SJCRH30 (cell line): ENCODE measurements at places on chromosomes 1 and 21. TPM values are rescaled to one million over a fixed set of nuclear protein-coding genes. Genes with fewer than 3 reads are reported as not detected.
A peak's percentile ranks its signal among the peaks of the same experiment; 100 is the strongest.

DNA sequence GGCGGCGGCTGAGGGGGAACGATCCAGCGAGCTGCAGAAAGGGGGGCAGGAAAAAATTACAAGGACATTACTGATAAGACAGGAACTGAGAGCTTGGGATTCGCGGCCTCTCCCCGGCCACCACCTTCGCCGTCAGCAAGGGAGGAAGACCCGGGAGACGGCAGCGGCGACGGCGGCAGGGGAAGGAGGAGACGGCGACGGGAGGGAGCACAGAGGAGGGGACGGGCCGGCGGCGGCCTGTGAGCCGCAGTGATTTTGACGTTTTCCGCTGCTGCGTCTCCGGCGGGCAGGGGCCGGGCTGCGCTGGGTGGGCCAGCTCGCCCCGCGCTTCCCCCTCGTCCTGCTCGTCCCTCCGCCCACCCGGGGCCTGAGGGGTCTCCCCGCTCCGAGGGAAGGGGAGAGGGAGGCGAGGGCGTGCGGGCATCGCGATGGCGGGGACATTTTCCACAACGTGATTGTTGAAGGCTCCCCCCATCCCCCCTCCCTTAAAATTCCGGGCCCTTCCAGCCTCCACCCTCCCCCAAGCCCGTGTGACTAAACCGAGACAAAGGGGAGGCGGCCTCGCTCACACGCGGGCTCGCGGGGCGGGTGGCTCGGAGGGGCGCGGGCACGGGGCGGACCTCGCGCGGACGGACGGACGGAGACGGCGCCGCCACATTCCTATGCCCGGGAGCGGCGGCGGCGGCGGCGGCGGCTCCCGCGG lies 407 bp downstream of the CAMSAP2 start:
- peak; percentile 59 for DNase-seq

Gene CLIC6
- 0.03 TPM in 1 of 2 replicates, not detected in the other for total RNA-seq

- peak; percentile 18 for DNase-seq
Measured at GRCh38 chr1:32736812-32737791, 34.5 kb upstream of the SYNC start.

GRCh38 chr1:165734906-165735305 lies 33.8 kb downstream of the TMCO1 start:
- no peak for DNase-seq

Gene CTSS
- total RNA-seq: 14.2 and 14.4 TPM in 2 replicates

Gene ZNF593OS
- not detected in 2 replicates for total RNA-seq

Gene TMEM82
- total RNA-seq: not detected in 2 replicates

Gene CFAP141
- total RNA-seq: not detected in 2 replicates

DNA sequence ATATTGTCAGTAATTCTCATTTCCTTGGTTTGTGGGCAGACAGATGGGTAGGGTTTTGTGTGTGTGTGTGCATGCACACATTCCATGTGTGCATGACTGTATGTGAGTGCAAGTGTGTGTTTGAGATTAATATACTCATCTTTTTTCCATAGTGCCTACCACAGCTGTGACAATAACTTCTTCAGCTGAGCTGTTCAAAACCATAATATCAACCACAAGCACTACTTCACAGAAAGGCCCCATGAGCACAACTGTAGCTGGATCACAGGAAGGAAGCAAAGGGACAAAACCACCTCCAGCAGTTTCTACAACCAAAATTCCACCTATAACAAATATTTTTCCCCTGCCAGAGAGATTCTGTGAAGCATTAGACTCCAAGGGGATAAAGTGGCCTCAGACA lies 149.3 kb downstream of the ADGRL2 start:
- peak; percentile 45 for DNase-seq

DNA sequence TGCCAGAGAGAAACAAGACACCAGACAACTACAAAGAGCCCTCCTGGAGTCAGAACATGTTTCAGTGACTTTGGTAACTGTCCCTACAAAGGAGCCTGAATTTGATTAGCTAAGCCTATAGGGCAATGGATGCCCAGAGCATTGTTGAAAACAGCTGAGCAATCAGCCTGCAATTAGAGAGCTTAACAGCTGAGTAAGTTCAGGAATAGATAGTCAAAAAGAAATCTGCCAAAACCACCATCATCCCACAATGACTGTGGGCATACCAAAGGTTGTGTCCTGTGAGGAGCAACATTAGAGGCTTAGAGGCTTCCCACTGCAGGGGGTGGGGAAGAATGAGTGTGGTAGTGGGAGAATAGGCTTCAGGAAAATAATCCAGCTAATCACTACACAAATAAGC lies 32.1 kb downstream of the SH3BP5L start:
- no peak for DNase-seq

Gene CAMK2N1
- total RNA-seq: 4.7 and 6.2 TPM in 2 replicates

GRCh38 chr1:244236101-244236500 lies 185.0 kb downstream of the ZBTB18 start:
- no peak for DNase-seq

- DNase-seq: no peak
Measured at GRCh38 chr1:20105856-20106255, 13.5 kb downstream of the PLA2G2D start.

Gene RGS16
- 96.7 and 101 TPM in 2 replicates for total RNA-seq

DNA sequence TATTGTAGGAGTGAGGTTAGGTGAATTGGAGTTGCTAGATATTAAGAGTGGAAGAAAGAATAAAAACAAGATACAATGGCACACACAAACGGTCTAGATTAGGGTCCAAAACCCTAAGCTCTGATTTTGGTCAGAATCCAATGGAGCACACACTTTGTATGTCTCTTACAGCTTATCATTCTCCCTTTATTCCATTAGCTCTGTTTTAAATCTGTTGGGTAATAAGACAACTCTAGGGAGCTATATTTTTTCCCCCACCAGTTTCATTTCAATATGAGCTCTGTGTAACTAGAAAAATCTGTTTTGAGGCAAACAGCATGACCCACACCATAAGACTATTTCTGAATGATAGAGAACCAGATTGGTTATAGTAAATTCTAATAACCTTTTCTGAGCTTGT lies 465.6 kb downstream of the ADGRL2 start:
- DNase-seq: no peak

Gene GPR3
- 8.3 TPM in 2 replicates for total RNA-seq

GRCh38 chr1:11214698-11215380 lies 25.7 kb downstream of the ANGPTL7 start:
- no peak for DNase-seq

DNA sequence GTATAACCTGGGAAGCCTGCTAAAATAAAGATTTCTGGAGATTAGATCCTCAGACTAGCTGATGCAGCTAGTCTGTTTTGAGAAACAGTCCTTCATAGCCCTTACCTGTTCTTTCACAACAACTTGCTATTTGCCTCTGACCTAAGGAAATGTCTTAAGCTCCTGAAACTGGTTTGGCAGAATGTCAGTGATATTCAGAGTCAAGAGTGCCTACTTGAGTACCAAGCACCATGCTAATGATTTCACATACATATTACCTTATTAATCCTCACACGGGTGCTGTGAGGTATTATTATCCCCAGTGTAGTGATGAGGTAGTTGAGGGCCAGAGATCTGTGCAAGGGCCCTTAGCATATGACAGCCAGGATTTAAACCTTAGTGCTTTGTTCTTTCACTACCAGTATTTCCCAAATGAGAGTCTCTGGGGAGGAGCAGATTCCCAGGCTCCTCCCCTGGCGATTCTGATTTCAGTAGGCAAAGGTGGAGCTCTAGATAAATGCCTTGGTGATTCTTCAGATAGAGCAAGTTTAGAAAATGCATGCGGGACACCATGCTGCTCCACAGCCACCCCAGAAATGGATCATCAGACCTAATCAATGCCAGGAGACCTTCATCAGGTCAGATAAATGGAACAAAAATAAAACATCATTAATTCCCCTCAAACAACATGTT lies 47.4 kb upstream of the WNT2B start:
- DNase-seq: no peak

DNA sequence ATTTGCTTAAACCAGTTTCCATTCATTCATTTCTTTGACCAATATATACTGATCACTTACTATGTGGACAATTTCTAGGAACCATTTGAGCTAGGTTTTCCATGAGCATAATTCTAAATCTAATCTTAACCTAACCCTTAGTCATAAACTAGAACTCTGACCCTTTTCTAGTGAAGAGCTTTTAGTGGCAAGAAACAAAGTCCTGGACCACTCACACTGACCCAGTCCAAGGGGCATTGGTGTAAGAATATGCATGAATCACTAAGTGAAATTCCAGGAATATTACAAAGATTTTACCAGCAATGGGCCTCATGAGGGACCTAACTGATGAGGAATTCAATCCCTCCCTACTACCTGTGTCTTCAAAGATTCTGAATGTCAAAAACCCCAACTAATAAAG lies 40.6 kb upstream of the SLC2A1 start:
- no peak for DNase-seq

Gene RIMKLA
- 0.02 and 0.10 TPM in 2 replicates for total RNA-seq

- peak; percentile 13 for DNase-seq
Measured at GRCh38 chr1:178397678-178398077, 99.1 kb downstream of the CLEC20A start.

Gene CFH
- 80.6 and 84.2 TPM in 2 replicates for total RNA-seq

GRCh38 chr1:51009381-51009780 lies 39.3 kb downstream of the CDKN2C start:
- no peak for DNase-seq

DNA sequence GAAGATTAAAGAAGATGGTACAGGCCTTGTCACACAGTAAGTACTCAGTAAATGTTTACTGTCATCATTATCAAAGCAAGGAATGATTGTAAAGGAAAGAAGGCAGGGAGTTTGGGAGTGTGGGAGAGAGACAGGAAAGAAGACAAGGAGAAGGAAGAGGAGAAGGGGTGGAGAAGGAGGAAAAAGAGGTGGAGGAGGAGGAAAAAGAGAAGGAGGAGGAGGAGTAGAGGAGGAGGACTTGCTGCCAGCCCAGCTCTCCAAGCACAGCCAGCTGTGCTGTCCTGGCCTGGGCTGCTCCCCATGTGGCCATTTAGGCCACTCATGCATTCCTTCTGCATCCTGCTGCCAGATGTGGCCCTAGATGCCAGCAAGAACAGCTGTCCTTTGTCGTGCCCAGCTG lies 7.5 kb upstream of the DISP3 start:
- DNase-seq: no peak

GRCh38 chr1:168408539-168408865 lies 127.8 kb downstream of the TBX19 start:
- DNase-seq: no peak

Gene RNF186
- total RNA-seq: 0.73 and 0.86 TPM in 2 replicates

DNA sequence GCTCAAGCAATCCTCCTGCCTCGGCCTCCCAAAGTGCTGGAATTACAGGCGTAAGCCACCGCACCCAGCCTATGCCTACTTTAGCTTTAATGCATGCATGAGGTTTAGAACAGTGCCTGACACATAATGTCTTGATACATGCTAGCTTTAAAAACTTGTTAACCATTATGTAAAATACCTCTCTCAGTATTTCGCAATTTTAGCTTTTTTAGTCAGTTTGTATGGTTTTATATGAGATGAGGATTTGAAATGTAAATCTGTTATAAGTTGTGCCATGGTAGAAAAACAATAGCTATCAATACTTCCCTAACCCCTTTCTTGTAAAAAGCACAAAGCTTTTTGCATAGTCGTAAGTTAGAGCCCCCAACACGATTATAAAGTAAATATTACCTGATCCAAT lies 4.7 kb upstream of the AKNAD1 start:
- DNase-seq: no peak

GRCh38 chr1:214717351-214717750 lies 114.4 kb downstream of the CENPF start:
- peak; percentile 13 for DNase-seq

Gene BGLAP
- total RNA-seq: 0.18 and 0.38 TPM in 2 replicates

DNA sequence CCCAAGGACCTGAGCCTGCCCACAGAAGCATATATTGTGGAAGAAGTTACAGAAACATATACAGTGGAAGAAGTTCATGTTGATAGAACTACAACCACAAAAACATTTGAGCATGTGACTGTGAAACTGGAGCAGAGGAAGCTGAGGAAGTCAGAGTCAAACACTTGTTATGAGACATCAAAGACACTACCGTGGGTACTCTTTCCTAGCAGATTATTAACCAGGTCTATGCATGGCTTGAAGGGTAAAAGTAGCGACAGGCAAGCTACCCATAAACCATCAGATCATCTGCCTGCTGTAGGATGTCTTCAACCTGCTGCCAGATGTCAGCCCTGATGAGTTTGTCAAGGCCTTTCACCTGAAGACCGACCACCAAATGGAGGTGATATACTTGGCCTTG lies 35.8 kb downstream of the IVNS1ABP start:
- no peak for DNase-seq

Gene GON4L
- 22.8 and 25.8 TPM in 2 replicates for total RNA-seq

DNA sequence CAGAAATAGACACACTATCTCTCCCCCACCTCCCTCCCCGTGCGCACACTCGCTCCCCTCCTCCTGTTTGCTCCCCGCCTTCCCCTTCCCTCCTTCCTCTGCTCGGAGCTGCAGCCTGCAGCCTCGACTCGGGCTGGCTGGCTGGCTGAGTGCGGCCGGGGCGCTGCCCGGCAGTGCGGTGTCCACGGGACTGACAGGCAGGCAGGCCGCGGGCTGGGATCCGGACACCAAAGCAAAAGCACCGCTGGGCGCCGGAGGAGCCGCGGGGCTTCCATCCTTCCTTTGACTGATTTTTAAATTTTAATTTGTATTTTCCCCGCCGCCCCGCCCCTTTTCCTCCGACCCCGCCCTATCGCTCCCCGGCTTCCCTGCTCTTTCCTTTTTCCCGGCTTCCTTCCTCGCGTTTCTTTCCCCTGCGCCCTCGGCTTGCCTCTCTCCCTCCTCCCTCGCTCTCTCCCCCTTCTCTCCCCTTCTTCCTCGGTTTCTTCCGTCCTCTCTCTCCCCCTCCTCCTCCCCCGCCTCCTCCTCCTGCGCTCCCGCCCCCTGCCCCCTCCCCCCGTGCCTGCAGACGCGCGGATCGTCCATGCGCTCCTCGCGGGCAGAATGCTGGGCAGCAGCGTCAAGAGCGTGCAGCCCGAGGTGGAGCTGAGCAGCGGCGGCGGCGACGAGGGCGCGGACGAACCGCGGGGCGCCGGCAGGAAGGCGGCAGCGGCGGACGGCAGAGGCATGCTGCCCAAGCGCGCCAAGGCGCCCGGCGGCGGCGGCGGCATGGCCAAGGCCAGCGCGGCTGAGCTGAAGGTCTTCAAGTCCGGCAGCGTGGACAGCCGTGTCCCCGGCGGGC lies 109.4 kb downstream of the NAV1 start:
- DNase-seq: no peak

DNA sequence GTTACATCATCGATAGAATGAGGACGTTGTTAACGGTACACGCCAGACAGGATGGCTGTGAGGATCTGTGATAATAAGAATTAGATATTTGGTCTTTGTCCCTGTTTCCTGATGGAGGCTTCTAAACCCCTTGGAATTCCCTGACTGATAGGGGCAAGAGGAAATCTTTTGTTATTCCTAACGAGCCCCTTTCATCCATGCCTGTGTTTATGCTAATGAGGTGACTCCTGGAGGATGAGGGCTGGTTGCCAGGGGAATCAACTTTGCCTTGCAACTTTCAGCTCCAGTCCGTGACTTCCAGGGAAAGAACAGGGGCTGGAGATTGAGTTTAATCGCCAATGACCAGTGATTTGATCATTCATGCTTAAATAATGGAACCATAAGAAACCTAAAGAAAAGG lies 39.3 kb upstream of the NLRP3 start:
- no peak for DNase-seq

- DNase-seq: no peak
Measured at GRCh38 chr1:4214826-4215225, 314.8 kb upstream of the C1orf174 start.

Gene C1orf226
- total RNA-seq: 0.57 and 0.63 TPM in 2 replicates

GRCh38 chr1:4494558-4494957 lies 159.9 kb upstream of the AJAP1 start:
- DNase-seq: no peak
